ENCODE measurements at places on chromosomes 11 and 22.
A peak's percentile ranks its signal among the peaks of the same experiment; 100 is the strongest.

- DNase-seq: no peak
These were observed 1.9 kb downstream of the DPAGT1 start for GRCh38 chr11:119099711-119100110.

DNA sequence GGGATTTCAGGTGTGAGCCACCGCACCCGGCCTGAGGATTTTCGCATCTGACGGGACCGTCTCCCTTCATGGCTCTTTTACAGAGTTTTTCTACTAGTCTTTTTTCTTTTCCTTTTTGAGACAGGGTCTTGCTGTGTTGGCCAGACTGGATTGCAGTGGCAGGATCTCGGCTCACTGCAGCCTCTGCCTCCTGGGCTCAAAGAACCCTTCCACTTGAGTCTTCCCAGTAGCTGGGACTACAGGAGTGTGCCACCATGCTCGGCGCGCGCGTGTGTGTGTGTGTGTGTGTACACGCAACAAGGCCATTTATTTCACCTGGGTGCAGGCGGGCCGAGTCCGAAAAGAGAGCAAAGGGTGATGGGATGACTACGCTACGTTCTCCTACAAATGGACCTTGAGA lies 10.9 kb downstream of the SERHL2 start:
- DNase-seq: no peak

DNA sequence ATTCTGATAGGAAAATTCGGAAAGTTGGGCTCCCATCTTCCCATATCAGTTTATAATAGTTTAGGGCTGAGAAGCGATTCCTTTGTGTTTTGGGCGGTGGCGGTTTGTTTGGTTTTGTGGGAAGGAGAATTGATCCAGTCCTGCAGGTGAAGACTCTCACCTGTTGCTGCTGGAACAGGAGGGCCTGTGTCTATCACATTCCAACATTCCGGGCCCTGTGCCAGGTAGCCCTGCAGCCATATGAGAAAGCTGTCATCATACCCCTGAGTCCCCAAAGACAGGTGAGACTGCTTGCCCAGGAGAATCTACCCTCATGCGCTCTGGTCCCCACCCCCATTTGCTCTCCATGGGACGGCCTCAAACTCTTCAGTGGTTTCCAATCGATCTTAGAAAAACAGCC lies 62.1 kb downstream of the TRAF6 start:
- DNase-seq: no peak

DNA sequence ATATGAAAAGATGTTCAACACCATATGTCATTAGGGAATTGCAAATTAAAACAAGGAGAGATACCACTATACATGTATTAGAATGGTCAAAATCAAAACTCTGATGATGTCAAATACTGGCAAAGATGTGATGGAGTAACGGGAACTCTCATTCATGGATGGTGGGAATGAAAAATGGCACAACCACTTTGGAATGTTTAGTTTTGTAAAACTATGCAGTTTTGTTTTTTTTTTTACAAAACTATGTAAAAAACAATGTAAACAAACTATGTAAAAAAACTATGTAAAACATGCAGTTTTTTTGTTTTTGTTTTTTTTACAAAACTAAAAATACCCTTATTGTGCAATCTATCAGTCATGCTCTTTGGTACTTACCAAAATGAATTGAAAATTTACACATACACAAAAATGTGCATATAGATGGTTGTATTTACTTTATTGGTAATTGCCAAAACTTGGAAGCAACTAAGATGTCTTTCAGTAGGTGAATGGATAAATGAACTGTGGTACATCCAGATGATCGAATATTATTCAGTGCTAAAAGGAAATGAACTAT lies 5.0 kb upstream of the USP47 start:
- DNase-seq: peak; percentile 21

DNA sequence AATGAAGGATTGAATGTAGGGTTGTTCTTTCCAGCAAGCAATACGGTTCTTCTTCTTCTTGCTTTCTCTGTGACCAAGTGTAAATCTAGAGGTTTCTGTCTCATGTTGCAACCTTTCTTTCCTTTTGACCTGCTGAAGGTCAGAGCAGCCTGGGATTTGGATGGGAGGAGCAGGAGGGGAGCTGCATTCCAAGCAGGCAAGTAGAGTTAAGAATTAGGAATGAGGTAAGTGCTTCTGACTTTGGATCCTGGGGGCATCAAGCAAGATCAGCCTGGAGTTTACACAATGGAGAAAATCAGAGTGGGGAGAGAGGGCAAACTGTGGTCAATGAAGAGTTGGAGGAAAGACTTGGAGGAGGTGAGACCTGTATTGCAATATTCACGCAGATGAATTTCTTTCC lies 225.6 kb upstream of the ZBED5 start:
- DNase-seq: no peak

GRCh38 chr22:34879001-34879400 lies 187.0 kb upstream of the ISX start:
- no peak for DNase-seq

DNA sequence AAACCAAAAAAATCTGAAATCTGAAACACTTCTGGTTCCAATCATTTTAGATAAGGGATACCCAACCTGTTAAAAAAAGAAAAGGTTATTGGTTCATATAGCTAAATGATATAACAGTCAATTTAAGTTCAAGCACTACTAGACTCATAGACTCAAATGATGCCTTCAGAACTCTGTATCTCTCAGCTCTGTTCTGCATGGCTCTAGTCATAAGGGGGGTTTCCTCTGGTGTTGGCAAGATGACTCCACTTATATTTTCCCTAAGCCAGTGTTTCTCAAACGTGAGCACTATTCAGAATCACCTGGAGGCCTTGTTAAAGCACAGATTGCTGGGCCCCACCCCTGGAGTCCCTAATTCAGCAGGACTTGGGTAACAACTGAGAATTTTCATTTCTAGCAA lies 11.5 kb upstream of the RRAS2 start:
- DNase-seq: no peak

GRCh38 chr11:12409621-12410005 lies 32.2 kb downstream of the PARVA start:
- DNase-seq: no peak

- no peak for DNase-seq
These were observed 31.7 kb upstream of the GRAMD4 start for GRCh38 chr22:46588279-46589140.

DNA sequence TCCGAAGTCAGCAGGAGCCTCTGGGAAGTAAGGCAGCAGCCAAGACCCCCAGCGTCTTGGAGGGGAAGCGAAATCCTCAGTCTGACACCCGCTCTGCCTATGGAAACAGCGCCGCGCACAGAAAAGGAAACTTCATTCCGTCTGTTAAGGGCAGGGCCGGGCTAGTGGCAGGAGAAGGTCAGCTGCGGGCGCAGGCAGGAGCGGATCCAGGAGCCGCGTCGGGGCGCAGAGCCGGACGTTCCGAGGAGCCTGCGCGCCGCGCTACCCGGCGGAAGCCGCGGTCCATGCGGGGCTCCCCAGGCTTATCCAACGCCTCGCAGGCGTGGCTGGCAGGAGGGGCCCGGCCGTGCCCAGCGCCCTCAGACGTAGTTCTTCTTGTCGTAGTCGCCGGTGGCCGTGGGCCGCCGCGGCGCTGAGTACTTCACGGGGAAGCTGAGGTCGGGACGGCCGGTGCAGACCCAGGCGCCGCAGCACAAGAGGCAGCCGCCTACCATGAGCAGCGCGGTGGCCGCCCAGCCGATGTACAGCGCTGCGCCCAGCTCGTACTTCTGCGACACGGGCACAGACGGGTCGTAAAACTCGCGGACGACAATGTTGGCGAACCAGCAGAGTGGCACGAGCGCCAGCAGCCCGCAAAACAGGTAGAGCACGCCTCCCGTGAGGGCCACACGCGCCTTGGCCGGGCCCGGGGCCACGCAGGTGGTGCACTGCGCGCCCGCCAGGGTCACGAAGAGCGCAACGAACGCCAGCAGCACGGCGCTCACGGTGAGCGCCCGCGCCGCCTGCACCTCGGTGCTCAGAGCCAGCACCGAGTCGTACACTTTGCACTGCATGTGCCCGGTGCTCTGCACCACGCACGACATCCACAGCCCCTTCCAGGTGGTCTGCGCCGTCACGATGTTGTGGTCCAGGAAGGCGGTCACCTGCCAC lies 705 bp downstream of the CLDN5 start:
- DNase-seq: peak; percentile 34

DNA sequence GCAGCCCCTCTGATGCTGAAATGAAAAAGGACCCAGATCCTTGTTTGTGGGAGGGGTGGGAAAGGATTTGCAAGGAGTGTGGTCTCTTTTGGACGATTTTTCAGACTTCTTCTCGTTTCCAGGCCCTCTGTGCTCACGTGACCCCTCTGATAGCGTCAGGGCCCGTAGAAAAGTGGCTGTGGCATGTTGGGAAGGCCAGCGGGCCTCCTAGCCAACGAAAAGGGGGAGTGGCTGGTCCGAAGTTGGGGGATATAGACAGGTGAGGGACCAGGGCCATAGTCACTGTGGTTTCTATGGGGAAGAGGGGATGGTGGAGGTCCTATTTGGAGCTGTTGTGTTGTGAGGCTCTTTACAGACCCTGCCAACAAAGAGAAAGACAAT lies 6.6 kb downstream of the PARVB start:
- no peak for DNase-seq

GRCh38 chr11:112928136-112928535 lies 33.1 kb upstream of the NCAM1 start:
- no peak for DNase-seq

DNA sequence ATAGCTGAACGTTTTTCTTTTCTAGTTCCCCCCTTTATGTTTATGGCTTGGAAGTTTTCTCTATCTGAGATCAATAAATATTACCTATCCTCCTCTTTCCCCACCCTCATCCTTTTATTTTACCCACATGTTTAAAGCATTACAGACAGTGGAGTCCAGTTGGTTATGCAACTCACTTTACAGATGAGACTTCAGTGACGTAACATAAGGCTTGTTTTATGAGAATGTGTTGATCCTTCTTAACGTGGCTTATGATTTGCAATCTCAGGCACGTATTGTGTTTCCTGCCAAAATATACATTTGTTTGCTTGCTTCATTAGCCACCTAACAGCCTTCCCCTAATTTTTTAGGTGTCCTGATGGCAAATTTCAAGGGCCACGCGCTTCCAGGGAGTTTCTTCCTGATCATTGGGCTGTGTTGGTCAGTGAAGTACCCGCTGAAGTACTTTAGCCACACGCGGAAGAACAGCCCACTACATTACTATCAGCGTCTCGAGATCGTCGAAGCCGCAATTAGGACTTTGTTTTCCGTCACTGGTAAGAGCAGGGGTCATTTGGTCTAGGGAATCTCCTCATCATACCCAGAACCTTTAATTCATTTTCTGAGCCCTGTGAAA lies 36.6 kb downstream of the TMEM45B start:
- no peak for DNase-seq

DNA sequence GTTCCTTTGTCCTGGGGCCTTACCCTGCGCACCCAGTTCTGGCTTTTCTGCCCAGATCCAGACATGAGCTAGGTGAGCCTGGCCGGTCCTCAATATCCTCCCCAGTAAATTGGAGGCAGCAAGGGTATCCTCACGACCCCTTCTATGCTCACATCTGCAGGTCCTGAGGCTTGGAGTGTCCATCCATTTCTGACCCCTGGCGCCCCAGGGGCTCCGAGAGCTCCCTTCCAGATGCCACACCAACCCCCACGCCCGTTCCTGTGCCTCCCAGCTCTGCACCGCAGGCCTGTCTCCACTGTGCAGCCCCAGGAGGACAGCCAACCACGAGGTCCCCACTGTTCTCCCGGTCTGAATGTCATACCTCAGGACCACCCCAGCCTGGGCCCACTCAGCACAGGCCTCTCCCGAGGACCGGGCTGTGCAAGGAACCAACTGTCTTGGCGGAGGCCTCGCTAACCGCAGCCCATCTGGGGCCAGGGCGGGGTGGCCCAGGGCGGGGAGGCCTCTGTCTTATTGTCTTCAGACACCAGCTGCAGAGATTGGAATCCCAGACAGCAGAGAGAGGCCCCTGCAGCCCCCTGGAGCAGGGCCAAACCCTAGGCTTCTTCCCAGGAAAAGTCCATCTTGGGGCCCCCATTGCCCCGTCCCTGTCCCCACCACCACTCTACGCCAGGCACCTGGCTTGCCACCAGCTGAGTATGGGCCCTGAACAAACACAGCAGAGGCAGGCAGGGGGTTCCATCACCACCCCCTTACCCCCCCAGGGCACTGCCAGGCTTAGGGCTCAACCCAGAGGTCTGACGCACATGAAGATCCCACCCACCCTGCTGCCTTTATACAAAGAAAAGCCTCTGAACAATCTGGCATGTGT lies 39.3 kb downstream of the ALX4 start:
- DNase-seq: peak; percentile 15
